HuH-7 (cell line): ENCODE measurements at places on chromosomes 6 and 20.

DNA sequence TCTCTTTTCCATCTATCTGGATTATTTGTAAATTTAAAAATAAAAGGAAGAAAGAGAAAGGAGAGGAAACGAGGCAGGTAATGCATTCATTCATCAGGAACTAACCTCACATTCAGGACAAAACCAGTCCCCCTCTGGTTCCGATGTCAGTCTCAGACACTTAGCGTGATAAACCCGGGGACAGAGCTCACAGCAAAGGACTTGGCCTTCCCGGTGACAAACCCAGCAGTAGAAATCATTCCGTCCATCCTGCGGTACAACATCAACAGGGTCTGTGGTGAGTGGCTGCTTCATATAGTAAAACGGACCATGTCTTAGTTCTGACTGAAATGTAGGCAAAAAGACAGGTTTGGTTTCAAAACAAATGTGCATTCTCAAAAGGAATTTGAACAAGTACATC lies 57.9 kb downstream of the ZMYND8 start:
- DNase-seq, result no peak

GRCh38 chr6:109050012-109050411 lies 44.6 kb downstream of the SESN1 start:
- no peak for DNase-seq

- DNase-seq, result no peak
Observed at GRCh38 chr6:89554106-89554505, 84.4 kb downstream of the LYRM2 start.

GRCh38 chr20:1700990-1701389 lies 43.4 kb upstream of the SIRPG start:
- DNase-seq, result no peak

DNA sequence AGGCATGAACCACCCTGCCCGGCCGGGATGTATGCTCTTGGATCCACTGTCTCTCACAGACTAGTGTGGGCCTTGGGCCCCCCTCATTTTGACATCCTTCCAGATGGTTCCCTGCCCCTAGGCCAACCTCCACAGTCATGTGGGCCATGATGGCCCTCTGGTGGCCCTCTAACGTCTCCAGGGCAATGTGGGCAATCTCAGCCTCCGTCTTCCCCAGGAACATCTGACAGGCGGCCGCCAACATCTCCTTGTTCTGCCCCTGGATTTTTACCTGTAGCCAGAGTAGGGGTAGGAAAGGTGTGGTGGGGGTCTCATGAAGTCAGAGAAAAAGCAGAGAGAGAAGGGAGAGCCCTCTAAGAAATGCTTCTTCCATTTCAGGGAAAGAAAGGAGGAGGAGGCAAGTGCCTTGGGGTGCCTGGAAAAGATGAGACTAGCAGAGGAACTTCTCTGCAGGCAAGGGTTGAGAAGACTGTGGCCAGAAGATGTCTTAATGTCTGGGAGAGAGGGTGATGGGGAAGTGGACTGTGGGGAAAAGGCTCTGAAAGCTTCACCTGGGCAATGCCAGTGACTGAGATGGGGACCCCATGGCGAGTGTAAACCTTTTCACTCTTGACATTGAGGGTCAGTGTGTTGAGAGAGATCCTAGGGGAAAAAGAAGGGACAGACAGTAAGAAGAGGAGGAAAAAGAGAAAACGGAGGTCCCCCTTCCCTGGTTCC lies 1.3 kb downstream of the FLOT1 start:
- no peak for DNase-seq
